Stimulated activated CD4-positive, alpha-beta T cell treated with anti-CD3 and anti-CD28 coated beads, Interleukin-15, amount 100 ng/mL, for 48 hours (primary cell): ENCODE measurements at places on chromosomes 2 and 18.

DNA sequence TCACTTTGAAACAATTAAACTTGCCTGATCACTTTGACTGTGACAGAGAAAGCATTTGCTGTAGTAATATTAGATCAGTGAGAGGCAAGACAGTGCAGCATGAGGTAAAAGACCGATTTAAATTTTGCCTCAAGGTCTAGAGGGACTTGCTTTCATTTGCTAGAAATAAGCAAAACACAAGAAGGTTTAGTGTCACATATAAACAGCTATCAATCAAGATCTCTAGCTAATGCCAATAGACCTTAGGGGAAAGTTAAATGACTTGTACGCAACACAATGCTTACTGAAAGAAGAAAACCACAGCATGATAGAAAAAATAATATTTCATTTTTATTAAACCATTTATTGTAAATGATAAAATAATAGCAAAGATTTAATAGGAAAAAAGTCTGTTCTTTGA, 113.5 kb downstream of the DSC3 start:
- DNase-seq = no peak

DNA sequence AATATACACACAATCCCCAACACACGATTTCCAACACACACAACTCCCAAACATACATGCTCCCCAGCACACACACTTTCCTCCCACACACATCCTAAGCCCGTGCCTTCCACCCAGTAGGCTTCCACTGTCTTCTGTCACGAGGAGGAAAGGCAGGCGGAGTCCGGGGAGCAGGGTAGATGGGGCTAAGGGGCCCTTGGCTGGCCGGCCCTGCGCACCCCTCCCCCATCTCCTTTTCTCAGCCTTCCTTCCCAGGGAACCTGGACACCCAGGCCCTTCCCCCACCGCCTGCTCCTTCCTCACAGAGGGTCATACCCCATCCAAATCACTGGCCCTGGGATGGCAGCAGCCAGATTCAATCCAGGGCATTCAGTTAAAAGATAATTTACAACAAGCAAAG, 3.4 kb upstream of the PDCD1 start:
- DNase-seq = no peak

GRCh38 chr2:17736989-17737388, 16.6 kb downstream of the SMC6 start:
- DNase-seq = no peak

DNA sequence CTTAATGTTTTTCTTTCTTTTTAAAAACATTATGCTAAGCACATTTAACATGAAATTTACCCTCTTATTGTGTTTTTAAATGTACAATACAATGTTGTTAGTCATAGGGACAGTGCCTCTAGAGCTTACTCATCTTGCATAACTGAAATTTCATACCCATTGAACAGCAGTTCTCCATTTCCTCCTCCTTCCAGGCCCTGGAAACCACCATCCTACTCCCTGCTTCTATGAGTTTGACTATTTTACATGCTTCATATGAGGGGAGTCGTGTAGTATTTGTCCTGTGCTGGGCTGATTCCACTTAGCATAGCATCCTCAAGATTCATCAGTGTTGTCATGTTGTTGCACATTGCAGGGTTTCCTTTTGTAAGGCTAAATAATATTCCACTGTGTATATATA, 92.6 kb downstream of the SPATS2L start:
- DNase-seq = no peak

DNA sequence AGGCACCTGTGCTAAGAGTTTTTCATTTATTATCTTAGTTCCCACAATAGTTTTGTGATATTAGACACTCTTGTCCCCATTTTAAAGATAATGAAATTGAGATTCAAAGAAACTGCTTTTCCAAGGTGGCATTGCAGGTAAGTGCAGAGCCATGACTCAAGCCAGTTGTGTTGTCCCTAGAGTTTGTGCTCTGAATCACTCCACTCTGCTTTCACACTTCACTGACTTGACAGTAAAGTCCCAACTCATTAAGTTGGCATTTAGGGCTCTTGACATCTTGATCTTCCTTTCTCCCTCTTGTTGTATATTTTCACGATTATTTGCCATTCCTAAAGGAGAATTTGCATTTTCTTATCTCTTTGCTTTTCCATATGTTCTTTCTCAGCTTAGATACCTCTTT, 114.3 kb downstream of the DIS3L2 start:
- DNase-seq = no peak

DNA sequence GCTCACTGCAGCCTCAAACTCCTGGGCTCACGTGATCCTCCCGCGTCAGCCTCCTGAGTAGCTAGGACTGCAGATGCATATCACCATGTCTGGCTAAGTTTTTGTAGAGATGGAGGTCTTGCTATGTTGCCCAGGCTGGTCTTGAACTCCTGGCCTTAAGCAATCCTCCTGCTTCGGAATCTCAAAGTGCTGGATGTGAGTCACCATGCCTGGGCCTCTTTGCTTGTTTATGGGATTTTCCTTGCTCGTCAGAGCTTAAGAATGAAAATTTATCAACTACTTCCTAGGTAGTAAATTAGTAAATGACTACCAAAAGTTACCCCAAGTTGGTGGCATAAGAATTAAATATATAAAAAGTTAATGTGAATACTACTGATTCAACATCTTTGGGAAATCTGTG, 51.0 kb downstream of the ACTR3 start:
- DNase-seq = no peak

DNA sequence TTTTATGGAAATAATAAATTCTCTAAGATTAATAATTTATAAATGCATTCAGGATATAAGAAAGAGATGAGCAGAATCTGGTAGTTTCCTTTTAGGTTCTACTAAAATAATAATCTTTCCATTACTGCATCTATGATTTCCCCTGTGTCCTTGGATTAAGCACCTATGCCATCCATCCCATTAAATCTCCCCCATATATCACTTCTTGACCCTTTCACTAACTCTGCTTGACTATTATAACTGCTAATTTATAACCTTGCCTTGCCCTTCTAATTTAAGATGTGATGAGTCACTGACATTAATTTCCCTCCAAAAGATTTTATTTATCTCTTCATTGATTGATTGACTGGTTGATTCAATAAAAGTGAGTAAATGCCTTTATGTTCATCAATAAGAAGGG, 348.3 kb upstream of the LRATD1 start:
- no peak for DNase-seq

- DNase-seq = no peak
Measured at GRCh38 chr18:47968721-47969120, 38.3 kb upstream of the SMAD2 start.

DNA sequence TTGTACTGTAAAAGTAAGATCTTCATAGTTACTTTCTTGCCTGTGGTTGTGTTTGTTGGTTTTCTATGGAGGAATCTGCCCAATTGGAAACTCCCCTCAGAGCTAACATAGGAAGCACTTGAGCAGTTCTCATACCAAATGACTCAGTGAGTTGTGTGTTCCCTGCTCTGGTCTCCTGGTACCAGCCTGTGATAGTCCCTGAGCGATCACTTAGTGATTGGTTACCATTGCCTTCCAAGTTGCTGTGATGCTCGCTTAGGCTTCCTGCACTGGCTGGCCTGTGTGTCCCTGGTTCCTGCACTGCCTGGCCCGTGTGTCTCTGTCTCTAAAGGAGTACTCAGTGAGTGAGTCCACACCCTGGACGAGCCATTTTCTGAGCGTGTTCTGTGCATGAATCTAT, 133.0 kb downstream of the MAP4K4 start:
- DNase-seq = no peak

DNA sequence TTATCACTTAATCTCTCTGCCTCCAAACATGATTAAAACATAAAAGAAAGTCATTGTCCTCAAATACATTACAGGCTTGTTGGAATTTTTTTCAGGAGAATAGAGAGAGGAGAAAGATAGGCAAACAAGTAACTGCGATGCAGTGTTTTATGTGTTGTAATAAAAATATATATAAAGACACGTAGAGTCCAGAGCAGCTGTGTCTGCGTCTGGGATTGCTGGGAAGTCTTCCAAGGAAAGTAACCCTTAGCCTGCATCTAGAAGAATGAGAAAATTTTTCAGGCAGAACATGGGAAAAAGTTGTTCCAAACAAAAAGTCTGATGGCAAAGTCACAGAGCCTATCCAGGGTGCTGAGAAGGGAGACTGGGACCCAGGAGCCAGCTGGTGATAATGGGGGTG, 91.8 kb upstream of the ST6GAL2 start:
- DNase-seq = no peak

DNA sequence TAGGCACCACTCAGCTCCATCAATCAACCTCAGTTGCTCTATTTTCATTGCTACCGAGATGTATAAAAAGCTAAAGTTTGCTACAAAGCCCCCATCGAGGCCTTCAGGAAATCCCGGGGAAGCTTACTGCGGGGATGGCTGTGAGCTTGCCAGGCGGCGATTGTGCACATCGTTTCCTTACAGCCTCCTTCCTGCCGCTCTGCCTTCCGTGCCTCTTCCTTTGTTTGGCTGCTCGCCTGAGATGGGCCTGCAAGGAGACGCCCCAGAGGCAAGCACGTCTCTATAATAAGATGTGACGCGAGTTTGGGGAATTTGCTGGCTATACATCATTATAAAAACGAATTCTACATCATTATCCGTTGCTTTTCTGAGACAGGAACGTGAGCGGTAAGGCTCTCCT, 41.6 kb downstream of the DHRS9 start:
- DNase-seq = no peak

DNA sequence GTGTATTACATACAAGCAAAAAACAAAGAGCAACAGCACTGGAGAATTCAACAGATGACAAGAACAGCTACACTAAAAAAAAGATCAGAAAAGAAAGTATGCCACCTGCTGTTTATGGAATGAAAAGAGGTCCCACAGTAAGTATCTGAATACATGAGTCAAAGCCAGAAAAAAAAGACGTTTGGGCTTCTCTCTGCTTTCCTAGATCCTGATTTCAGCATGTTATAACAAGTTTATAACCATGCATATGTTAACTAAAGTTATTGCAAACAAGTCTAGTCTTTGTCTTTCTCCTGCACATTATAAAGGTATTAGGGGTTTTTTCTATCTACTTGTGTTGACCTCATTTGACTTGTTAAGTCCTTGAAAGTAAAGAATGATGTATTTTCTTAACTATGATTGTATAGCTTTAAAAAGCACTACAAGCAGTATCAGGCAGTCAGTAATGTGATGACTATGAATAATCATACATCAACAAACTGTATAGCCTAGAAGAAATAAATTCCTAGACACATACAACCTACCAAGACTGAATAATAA, 108.5 kb upstream of the COL5A2 start:
- no peak for DNase-seq

- no peak for DNase-seq
Measured at GRCh38 chr2:42864641-42865280, 72.4 kb upstream of the HAAO start.

GRCh38 chr18:77762642-77763041, 513.0 kb downstream of the GALR1 start:
- DNase-seq = no peak

GRCh38 chr2:188884046-188884445, 90.1 kb upstream of the COL3A1 start:
- no peak for DNase-seq

DNA sequence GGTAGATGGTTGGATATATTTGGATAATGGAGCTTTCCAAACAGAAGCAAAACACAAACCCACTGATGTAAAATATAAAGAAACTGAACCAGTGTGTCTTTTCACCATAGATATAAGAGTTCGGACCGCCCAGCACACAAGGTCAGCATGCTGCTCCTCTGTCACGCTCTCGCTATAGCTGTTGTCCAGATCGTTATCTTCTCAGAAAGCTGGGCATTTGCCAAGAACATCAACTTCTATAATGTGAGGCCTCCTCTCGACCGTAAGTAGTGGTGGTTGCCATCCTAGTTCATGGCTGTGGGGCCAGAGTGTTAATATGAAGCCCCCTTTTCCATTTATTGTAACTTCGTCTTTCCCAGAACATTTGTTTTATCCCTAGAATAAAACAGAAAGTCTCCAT, 125.2 kb upstream of the LYPD6 start:
- DNase-seq = no peak

DNA sequence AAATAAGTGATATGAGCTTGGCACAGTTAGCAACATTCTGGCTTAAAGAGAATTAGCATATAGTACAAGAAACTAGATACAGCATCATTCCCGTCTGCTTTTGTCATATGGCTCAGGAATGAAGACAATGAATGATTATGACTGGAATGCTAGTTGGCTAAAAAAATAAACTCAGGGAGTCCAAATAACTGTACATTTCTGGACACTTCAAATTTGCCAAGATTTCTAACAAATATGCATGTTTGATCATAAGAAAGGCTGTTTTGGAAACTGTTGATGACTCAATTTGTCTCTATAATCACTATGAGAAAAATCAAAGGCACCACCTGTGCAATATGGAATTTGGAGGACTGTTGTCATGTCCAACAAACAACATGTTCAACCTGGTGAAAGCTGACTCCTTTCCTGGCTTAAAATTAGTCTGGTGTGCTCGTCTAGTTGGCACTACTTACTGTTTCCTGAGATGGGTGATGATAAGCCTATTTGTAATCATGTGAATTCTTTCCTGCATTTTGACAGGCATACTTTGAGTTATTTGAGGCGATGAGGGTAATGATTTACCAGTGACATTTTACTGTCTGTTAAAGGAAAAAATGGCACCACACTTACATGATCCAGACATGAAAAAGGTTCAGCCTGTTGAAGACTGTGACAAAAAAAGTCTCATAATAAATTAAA, 133.9 kb upstream of the CDH20 start:
- no peak for DNase-seq

DNA sequence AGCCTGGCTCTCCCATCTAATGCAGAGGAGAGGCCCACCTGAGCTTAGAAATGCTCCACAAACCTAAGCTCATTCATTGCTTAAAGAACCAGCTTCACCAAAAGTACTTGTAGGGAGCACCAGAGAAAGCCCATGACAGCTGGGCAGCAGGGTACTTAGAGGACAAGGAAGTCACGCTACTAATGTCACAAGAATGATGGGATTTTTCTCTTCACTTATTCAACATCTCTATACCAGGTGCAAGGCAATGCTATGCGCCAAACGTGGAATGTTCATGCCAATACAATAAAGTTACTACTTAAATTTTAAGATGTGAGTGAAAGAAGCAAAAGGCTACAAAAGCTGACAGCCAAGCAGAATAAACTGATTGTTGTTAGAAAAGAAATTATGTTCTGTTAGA, 36.0 kb downstream of the LONRF2 start:
- no peak for DNase-seq

DNA sequence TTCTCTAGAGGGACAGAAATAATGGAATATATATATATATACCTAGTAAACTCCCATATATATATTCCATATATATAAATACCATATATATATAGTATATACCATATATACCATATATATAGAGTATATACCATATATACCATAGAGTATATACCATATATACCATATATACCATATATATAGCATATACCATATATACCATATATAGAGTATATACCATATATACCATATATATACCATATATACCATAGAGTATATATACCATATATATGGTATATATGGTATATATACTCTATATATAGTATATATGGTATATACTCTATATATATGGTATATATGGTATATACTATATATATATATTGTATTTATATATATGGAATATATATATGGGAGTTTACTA, 62.0 kb upstream of the CAVIN2 start:
- DNase-seq = no peak
